Colonic mucosa (tissue), 4 donors: ENCODE measurements at places on chromosomes 7 and 10.

- no peak for DNase-seq
Measured at GRCh38 chr7:68376131-68376661, 1222.1 kb upstream of the AUTS2 start.

DNA sequence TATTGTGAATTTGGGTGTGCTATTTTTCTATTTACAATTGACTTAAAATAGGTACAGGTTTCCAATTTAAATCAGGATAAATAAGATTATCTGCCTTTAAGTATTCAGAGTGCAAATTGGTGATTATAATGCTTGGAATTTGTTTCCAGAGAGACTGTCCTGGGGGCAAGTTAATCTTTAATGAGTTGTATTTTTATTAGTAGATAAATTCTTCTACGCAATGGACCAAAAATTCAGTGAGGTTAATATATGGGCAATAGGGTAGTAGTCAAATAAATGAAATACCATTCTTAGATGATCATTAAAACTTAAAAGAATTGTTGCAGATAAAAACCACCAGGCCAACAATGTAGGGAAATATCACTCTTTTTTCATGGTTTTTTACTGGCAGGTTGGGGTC is 3.4 kb downstream of the BICC1 start:
- no peak for DNase-seq

DNA sequence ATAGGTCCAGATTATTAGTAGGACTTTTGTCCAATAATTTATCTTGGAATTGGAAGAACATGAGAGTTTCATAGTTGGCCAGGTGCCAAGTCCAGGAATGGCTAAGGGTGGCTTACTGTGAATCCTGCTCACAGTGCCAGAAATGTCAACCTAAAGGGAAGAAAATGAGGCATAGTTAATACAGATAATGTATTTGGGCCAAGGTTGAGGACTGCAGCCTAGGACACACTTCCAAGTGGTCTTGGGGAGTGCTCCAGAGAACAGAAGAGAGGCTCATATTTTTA is 78.2 kb downstream of the MAPK8 start:
- no peak for DNase-seq

DNA sequence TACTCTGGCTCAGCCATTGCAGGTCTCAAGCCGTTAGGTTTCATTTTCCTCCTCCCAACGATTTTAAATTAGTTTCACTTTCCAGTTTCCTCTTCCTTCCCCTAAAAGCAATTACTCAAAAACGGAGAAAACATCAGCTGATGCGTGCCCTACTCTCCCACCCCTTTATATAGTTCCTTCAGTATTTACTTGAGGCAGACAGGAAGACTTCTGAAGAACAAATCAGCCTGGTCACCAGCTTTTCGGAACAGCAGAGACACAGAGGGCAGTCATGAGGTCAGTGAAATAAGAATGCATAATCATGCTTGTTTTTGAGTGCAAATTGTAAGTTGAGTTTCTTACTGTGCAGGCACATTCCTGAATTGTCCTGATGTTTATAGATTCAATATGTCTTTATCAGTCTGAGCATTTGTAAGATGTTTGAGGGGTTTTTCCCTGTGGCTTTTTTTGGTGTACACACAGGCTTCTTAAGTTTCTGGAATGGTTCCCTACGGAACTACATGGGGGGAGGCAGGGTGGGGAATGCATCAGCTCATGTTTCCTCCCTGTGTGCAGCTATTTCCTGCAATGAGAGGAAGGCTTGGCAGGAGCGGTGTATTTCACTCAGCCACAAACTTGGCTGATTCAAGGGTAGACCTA is at the start of gene IFIT3:
Gene IFIT3 (plus strand): TSS at position 195 of the 639 bp plus-strand sequence. CDS start 77 bp downstream, at position 272.
- DNase-seq, result peak; percentile 58

- no peak for DNase-seq
Measured at GRCh38 chr7:16916105-16916639, 34.4 kb upstream of the AGR3 start.

GRCh38 chr7:48760528-48761265 is 163.7 kb upstream of the CDC14C start:
- DNase-seq, result no peak

- DNase-seq, result no peak
Measured at GRCh38 chr10:3919709-3920308, 134.8 kb upstream of the KLF6 start.

DNA sequence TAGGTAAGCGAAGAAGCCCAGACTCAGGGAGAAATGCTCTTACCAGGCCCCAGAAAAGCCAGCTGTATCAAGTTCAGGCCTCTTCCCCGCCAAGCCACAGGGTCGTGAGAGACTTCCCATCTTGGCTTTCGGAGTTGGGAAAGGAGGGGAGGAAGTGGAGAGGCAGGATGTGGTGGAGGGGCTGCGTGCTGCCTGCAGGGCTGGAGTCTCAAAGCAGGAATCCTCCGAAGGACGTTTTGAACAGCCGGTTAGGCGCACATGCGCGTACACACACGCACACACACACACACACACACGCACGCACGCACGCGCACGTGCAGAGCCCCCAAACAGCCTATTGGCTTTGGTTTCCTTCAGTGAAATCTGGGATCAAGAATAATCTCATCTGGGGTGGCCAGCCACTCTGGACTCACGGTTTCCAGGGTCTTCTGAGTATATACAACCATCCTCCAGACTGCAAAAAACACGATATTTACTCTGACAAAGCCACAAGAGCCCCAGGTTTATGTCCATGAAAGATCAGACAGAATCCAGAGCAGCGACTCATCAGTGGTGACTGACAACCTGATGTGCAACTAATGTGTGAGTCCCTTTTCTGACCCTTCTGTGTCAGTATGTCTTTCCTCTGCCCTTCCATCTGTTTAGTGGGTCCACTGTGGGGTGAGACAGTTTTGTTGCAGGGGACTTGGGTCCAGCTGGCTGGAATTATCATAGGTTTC is 115.0 kb upstream of the ZNF438 start:
- no peak for DNase-seq

GRCh38 chr7:17844514-17845196 is 95.6 kb downstream of the SNX13 start:
- no peak for DNase-seq

DNA sequence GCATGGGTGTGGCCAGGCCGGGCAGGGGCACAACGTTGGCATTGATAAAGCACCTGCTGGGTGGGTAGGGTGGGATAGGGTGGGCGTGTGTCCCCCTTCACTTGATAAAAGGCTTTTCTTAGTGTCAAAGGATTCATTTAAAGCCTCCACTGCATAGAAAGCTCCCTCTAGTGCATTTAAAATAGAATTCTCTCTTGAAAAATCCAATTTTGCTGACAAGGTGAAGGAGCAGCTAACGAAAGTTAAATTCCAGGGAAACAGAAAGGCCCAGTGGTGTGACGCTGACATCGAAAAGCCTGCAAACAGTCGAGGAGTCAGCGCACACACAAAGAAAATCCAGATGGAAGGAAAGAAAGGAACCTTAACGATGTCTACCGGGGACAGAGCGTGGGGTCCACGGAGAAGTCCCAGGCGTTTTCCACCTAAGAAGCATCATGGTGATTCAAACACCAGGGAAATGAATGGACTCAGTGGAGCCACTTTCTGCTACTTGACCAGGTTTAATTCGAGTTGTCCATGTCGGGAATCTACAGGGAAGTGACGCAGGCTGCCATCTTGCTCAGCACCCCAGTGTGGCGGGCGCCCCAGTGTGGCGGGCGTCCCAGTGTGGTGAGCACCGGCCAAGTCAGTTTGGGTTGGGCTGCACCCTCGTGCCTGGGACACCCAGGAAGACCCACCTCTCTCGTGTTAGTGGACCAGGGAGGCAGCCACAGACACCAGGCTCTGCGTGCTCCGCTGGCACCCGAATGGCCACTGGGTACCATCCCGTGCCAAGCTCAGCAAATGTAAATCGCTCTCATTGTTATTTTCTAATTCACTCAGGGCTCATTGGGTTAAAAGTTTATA is 217.8 kb downstream of the DNAJB6 start:
- no peak for DNase-seq

DNA sequence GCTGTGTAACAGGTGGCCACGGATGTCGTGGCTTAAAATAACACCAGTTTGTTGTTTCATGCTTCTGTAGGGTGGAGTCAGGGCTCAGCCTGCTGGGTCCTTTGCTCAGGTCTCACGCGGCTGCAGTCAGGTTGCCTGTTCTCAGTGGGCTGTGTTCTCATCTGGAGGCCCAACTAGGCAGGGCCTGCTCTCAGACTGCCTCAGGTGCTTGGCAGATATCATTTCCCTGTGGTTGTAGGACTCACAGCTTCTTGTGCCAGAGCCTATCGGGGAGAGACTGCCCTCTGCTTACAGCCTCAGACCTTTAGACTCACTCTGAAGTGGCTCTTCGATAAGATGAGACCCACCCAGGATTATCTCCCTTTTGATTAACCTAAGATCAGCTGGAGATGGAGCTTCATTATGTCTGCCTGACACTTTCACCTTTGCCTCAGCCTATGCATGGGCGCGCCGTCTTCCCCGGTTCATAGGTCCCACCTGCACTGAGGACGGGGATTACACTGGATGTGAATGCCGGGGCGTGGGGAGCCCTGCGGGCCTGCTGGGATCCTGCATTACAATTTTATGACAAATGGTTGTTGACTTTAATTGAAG is 55.3 kb downstream of the INPP5A start:
- peak; percentile 72 for DNase-seq

DNA sequence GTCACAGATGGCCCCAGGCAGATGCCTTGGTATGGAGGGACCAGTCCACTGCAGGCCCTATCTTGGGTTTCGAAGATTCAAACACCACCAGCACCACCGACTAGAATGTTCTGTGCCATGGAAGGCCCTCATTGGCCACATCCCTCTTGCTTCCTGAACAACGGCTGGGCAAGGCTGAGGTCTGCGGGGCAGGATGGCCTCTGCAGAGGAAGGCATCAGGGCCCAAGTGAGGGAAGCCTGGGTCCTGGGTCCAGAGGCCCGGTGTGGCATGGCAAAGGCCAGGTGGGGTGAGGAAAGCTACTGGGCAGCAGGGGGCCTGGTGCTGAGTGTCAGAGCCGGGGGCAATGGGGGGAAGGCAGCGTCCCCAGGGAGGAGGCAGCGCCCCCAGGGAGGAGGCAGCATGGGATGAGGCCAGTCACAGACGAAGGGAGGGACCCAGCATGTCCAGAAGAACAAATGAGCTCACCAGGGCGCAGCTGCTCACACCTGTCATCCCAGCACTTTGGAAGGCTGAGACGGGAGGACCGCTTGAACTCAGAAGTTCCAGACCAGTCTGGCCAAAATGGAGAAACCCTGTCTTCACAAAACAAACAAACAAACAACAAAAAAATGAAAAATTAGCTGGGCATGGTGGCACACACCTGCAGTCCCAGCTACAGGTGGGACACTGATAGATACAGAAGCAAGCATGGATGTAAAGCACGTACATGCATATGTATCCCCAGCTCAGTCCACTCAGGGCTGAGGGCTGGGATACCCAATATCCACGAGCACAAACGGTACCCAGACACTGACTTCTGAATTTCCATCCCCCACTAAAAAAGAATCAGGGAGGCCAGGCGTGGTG is 64.4 kb downstream of the PROSER2 start:
- no peak for DNase-seq

- DNase-seq, result no peak
Measured at GRCh38 chr7:38178695-38179344, 775 bp downstream of the STARD3NL start.

GRCh38 chr10:111107023-111107422 is 30.2 kb downstream of the ADRA2A start:
- no peak for DNase-seq

DNA sequence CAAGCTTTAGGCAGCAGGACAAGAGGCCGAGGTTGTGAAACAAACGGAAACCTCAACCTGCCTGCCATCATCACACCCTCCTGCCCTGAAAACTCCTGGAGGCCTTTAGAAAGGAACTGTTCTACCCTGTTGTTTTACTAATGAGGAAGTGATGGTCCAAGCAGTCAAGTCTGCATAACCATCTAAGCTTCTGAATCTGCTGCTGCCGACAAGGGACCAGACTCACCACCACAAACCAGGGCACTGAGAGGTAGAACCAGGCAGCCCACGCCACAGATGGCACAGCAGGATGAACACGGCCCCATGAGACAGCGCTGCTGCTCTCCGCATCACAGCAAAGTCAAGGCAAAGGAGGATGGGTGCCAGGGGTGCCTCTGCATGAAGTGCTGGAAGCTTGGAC is 209.4 kb downstream of the CELF2 start:
- no peak for DNase-seq

DNA sequence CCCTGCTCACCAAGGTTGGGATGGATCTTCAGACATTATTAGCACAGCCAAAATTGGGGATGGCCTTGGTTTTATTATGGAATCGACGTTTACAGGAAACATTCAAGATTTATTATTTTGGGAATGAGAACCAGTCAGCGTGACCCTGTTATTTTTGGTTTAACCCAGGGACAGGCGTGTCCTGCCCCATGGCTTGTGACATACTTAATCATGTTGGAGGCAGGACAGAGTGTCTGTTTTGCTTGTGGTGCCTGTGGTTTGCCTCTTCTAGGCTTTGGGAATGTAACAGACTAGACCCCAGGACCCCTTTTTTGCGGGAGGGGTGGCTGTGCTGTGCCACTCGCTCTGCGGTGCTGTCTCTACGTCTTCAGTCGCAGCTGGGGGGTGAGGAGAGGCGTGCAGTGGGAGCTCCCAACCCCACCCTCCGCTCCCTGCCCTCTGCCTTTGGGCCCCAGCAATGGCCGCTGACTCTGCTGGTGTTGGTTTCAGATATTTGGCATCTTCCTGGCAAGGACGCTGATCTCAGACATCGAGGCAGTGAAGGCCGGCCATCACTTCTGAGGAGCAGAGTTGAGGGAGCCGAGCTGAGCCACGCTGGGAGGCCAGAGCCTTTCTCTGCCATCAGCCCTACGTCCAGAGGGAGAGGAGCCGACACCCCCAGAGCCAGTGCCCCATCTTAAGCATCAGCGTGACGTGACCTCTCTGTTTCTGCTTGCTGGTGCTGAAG is 20.1 kb upstream of the SH2D4B start:
- DNase-seq, result no peak

DNA sequence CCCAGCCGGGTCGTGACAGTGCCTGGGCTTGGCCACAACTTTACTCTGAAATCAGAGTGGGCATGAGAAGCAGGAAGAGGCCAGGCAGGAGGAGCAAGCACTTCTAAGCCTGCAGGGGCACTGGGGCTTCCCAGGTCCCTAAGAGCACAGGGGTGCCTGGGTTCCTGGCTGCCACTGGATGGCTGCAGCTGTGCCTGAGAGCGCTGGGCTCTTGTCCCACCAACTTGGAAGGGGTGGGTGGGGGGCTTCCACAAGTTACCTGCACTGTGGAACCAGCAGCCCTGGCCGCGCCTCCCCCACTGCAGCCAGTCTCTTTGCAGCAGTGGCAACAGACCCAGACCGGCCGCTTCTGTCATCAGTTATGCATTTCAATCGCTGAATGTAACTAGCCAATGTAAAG is 434.7 kb upstream of the GRM3 start:
- DNase-seq, result no peak

GRCh38 chr10:31000071-31000782 is 31.4 kb downstream of the ZNF438 start:
- DNase-seq, result no peak

- no peak for DNase-seq
Measured at GRCh38 chr7:120724955-120725354, 133.0 kb downstream of the TSPAN12 start.

GRCh38 chr7:140810830-140811556 is 113.7 kb downstream of the BRAF start:
- DNase-seq, result peak; percentile 66

- peak; percentile 91 for DNase-seq
Measured at GRCh38 chr7:66099551-66100407, 14.9 kb upstream of the CRCP start.

GRCh38 chr7:76051840-76052239 is 3.9 kb downstream of the MDH2 start:
- DNase-seq, result no peak

- no peak for DNase-seq
Measured at GRCh38 chr7:23072048-23072447, 33.5 kb upstream of the KLHL7 start.
